ENCODE measurements at places on chromosomes 5 and 9.
A peak's percentile ranks its signal among the peaks of the same experiment; 100 is the strongest.

DNA sequence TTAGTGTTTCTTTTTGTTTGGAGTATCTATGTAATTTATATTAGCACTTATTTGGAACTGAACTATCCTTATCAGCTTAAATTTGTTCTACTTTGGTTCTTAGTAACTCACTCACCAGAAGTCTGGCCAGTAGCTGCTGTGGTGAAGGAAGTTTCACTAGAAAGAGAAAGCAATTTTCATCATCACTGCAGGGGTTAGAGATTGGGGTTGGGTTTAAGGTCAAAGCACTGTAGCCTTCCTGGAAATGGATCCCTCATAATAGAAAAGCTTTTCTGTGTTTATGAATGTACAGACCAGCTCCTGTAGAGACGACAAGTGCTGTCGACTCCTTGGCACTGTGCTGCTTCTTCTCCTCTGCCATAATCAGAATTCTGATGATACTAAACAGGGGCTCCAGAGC, 22.2 kb downstream of the MROH2B start:
- no peak for DNase-seq

- peak; percentile 83 for DNase-seq
These were observed 1.2 kb downstream of the USP20 start for GRCh38 chr9:129836311-129837007.

DNA sequence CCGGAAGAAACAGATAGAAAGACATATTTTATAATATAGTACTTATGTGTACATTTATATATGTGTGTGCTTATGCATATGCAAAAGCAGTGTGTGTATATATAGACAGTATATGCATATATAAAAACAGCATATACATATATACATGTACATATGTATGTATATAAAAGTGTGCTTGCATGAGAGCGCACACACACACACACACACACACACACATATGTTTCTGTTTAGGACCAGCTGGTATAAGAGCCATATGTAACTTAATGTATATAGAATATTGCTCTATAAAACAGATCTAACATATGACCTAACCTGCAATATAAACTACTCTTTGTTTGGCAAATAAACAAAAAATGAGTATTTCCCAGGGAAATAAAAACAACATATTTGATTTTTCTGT, 65.1 kb upstream of the CDH9 start:
- no peak for DNase-seq

GRCh38 chr5:114362197-114362976, 517 bp downstream of the KCNN2 start:
- peak; percentile 12 for DNase-seq

DNA sequence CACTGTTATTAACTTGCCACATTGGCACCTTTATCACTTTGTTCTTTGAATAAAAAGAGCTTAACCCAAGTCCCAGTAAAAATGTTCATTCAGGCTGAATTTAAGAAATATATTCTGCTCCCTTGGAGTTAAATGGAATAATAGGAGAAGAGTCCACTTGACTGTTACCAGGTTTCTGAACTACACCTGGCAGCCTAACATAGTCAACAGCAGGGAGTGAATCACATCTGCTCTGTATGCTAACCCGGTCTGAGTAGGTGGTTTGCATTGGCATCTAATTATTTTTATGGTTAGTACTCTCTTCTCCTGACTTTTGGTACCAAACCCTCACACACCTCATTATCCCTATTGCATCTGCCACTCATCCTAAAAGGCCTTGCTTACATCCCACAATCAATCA, 86.7 kb downstream of the STK32A start:
- no peak for DNase-seq
